T-cell (primary cell): ENCODE measurements at places on chromosomes 12 and 14.

GRCh38 chr12:103799857-103800771 is 40.9 kb downstream of the NT5DC3 start:
- no peak for DNase-seq

DNA sequence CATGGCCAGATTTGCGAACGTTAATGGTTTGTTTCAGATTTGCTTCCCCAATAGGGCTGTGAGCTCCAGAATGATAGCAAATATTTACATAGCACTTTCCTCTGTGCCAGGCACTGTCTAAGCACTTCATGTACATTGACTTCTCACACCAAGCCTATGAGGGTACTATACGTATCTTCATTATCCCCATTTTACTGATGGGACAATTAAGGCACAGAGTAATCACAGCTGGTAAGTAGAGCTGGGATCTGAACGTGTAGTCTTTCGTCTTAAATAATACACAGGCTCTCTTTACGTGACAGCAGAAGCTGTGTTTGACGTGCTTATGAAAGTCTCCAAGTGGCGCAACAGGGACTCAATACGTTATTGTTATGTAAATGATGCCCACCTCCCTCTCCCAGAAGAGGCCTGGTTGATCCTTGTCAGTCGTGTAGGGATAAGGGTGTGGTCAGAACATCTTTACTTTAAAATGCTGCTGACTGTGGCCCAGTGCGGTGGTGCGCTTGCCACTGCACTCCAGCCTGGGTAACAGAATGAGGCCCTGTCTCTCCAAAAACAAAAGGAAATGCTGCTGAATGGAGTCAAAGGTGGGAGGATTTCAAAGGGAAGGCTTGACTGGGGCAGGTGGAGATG is 66.3 kb upstream of the TCL1B start:
- DNase-seq: no peak

DNA sequence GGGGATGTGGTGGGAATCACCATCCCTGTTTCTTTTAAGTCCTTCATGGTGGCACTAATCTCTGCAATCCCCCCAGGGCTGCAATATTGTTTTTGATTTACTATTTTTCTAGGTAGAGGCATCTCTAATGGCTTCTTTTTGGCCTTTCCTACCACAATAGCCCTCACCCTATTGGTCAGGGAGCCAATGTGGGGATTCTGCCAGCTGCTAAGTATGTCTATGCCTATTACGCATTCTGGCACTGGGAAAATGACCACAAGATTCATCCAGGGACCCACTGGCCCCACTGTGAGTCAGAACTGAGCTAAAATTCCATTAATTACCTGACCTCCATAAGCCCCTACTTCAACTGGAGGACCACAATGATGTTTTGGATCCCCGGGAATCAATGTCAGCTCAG is 15.9 kb upstream of the GLIPR1L2 start:
- no peak for DNase-seq

GRCh38 chr14:38217553-38217952 is 9.8 kb downstream of the SSTR1 start:
- DNase-seq: no peak

- DNase-seq: no peak
Observed at GRCh38 chr14:89425931-89426330, 8.9 kb upstream of the FOXN3 start.

DNA sequence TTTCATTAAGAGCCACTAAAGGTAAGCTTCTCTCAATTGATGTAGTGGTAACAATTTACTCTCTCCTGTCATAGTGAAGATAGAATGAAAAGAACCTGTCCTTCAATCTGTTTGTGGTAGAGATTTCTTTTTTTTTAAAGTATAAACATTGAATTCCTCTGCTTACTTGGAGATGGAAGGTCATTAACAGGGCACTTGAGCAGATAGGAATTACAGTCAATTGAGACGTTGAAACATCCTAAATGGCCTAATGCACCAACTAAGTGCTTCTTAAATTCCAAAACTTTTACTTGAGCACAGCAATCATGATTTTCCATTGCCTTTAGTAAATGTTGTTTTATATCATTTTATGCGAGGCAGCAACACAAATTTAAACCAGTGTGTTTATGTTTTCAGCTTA is 241.4 kb downstream of the FOXG1 start:
- DNase-seq: no peak

DNA sequence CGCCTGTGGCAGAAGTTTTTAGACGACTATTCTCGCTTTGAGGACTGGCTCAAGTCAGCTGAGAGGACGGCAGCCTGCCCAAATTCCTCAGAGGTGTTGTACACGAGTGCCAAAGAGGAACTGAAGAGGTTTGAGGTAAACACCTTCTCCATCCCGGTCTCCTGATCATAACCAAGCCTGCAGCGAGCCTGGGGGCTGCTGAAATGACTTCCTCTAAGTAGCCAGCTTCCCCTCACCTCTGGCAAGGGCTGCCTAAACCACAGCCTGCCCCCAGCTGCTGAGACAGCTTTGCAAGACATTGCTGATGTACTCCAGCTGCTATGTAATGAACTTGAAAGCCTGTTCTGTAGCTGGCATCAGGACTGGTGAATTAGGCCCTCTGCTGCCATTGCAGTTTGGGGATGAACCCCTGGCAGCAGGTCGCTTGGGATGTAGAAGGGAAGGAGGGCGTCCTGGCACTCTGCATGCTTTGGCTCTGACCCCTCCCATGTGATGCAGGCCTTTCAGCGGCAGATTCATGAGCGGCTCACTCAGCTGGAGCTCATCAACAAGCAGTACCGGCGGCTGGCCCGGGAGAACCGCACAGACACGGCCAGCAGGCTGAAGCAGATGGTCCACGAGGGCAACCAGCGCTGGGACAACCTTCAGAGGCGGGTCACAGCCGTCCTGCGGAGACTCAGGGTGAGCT is 84.6 kb downstream of the ESR2 start:
- no peak for DNase-seq

DNA sequence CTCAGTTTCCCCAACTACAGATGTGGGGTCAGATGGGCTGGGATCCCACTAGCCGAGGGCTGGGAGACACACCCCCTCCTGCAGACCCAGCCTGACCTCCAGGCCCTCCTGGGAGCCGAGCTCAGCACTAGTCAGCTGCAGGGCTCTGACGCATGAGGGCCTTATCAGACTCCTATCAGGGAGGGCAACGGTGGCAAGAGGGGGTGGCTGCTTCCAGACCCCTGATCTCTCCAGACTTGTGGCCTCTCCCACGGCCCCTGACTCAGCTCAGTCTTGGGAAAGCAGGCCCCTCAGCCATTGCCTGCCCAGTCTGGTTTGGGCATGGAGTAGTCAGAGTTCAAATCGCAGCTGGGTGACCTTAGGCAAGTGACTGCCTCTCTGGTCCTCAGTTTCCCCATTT is 2.5 kb downstream of the RASAL1 start:
- no peak for DNase-seq

- DNase-seq: no peak
Observed at GRCh38 chr12:100574187-100575074, 947 bp downstream of the GAS2L3 start.

- DNase-seq: no peak
Observed at GRCh38 chr14:104109731-104110361, 24.3 kb downstream of the ASPG start.

- no peak for DNase-seq
Observed at GRCh38 chr12:116071555-116072230, 205.8 kb downstream of the MED13L start.

DNA sequence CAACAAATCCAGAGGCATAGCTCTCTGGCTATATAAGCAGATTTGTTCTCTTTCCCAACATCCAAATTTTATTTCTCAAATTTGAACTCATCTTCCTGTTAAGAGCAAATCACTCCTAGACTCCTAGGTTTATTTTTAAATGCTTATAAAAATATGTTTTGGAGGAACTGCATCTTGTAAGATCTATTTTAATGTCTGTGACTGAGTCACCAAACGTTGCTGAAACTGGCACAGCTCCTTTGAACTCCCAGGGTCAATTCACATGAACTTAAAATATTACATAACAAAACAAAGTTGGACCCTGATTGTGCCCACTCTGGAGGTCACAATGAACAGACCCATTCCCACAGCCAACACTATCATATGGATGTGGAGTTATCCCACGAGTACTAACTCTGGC is 23.9 kb downstream of the ANAPC7 start:
- DNase-seq: no peak

GRCh38 chr12:20807192-20808080 is 3.1 kb upstream of the SLCO1B3 start:
- DNase-seq: no peak

- no peak for DNase-seq
Observed at GRCh38 chr14:50792634-50793068, 38.3 kb downstream of the NIN start.

DNA sequence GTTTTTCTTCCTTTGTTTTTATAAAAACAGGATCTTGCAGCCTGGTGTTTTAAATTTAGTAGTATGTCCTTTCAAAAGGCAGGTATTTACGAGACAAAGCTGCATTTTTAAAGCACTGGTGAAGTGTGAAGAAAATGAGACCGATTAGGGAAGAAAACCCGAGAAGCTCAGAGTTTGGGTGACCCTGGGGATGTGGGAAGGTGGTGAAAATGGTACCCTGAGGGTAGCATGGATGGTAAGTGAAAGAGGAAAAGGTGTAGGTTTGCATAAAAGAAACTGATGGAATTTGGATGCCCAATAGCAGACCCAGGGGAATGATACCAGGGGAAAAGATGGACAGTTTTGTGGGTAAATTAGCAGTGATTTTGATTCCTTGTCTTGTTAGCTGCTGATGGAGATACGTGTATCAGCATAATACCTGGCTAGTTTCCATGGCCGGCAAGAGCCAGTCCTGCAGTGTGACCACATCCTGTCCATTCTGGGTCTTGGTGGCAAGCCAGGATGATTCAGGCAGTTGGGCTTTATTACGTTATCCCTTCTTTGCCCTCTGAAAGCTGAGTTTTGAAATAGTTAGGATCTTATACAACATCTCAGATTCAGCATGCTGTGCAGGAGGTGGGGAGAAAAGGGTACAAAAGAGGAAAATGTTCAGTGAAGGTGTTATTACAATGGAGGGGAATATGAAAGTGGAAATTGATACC is 8.9 kb downstream of the BICD1 start:
- DNase-seq: no peak

GRCh38 chr12:61563665-61564450 is 696.3 kb upstream of the USP15 start:
- DNase-seq: no peak

GRCh38 chr14:57987596-57988300 is 121.9 kb upstream of the SLC35F4 start:
- DNase-seq: no peak

GRCh38 chr12:109446-109845 is 42.9 kb downstream of the IQSEC3 start:
- DNase-seq: no peak

DNA sequence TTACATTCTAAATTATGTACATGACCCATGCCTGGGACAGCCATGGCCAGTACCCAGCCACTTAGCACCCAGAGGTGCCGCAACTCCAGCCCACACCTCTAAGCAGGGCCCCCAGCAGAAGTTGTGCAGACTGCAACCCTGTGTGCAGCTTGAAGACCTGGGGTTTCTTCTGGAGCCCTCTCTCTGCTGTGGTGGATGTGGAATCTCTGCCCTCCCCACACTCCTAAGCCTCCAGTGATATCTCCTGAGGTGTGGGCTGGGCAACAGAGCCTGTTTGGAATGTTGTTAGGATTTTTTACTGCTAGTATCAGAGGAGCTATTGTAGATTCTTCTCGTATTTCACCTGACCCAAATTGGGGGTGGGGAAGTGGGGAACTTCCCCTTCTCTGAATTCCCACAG is 59.4 kb upstream of the TUNAR start:
- no peak for DNase-seq

- no peak for DNase-seq
Observed at GRCh38 chr12:92437452-92437851, 265.3 kb upstream of the PLEKHG7 start.

GRCh38 chr12:110252716-110253115 is 28.3 kb upstream of the ATP2A2 start:
- DNase-seq: no peak

DNA sequence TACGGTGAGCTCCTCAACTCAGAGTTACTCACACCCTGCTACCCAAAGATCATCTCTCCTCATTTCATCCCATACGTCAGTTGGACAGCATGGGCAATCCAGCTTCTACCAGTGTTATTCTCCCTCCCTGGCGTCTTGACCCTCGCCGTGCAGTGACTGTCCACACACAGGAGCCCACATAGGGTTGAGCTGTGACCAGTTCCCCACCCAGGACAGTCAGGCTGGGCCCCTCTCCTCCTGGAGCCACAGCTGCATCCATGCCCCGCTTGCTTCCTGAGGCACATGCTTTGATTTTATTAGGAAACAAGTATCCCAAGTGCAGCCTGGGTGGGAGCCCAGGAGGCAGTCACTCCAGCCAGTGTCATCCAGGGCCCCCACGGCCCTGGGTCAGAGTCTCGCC is 140.3 kb upstream of the SFSWAP start:
- DNase-seq: no peak

GRCh38 chr12:49929581-49929980 is 21.0 kb upstream of the AQP2 start:
- no peak for DNase-seq

DNA sequence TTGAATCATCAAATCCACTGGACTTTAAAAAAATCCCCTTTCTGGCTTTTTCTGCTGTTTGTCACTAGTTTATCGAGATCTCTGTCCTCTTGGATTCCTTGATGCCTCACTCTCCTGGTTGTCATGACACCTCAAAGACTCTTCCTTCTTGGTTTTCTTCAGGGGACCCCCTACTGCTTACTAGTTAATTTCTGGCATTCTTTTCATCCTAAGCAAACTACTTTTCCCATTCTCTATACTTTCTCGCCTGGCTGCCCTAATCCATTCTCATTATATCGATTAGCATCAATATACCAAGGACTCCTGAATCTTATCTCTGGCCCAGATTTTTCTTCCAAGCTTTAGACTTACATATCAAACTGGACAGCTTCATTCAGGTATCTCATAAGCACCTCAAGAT is 98.6 kb downstream of the NEDD1 start:
- DNase-seq: no peak

DNA sequence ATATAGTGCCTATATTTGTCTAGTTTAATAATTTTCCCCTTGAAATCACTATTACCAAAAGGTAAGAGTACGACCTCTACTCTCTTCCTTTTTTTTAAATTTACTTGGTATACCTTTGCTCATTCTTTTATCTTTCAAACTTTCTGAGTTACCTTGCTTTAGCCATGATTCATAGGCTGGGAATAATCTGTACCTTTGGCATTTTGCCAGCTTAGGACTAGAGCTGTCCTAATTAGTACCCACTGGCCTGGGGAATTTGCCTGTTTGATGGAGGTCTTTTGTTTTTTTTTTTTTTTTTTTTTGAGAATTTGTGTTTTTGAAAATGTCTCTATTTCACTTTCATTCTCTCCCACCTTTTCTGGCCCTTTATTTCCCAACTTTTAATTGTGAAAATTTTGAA is 8.7 kb upstream of the SLC4A8 start:
- DNase-seq: no peak

GRCh38 chr14:60722357-60723115 is 1.6 kb downstream of the SIX4 start:
- DNase-seq: no peak

GRCh38 chr14:66383771-66384170 is 102.4 kb upstream of the CCDC196 start:
- no peak for DNase-seq

GRCh38 chr14:49679271-49679670 is 8.7 kb downstream of the POLE2 start:
- DNase-seq: no peak
